Activated naive CD8-positive, alpha-beta T cell treated with anti-CD3 and anti-CD28 coated beads, Interleukin-2, amount 10 ng/mL, durations not matched to agents 7 days and 5 days (primary cell): ENCODE measurements at places on chromosomes 3 and 15. TPM values are rescaled to one million over a fixed set of nuclear protein-coding genes. Genes with fewer than 3 reads are reported as not detected.

GRCh38 chr3:179948740-179949139, 88.0 kb downstream of the PEX5L start:
- peaks cover 26% of the 10 kb centered on the region for H3K27me3 ChIP-seq
- DNase-seq: no peak
- H3K36me3 ChIP-seq: peaks cover 2% of the 10 kb centered on the region

Gene ULK3
- total RNA-seq: 59.9 TPM

Gene CLSTN2
- total RNA-seq: not detected

DNA sequence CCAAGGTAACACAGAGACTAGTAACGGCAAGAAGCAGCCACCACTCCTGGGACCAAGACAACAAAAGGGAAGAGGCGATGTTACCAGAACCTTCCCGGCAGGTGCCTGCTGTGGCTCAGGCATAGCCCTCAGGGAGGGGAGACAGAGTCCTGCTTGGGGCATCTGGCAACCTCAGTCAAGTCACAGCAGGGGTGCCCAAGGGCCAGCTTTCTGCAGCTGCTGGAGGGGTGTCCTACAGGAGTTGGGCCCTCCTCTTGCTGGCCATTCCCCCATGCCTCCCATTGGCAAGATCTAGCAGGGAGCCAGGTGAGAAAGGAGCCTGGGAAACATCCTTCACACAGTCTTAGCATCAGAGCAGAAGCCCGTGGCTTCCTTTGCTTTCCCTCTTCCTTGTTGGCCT, 197.3 kb upstream of the IL12A start:
- peaks cover 10% of the 10 kb centered on the region for H3K27me3 ChIP-seq
- DNase-seq: no peak
- no peaks in the 10 kb centered on the region for H3K4me1 ChIP-seq
- no peak overlapping the region for H3K4me3 ChIP-seq

DNA sequence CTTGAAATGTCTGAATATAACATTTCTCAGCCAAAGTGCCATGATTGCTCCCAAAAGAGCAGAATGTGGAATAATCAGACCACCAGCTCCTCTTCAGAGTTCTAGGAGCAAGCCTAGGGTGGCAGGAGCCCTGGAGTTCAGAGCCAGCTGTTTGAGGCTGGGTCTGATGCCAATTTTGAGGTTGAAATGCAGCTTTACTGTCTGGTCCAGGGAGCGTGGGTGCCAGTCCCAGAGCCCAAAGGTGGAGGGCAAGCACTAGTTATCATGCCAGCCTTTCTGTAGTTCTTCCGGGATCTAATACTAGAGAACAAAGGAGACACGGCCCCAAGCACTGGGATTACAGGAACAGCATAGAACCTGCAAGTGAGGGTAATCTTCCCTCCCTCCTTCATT, 69.3 kb downstream of the TNFAIP8L3 start:
- no peaks in the 10 kb centered on the region for H3K36me3 ChIP-seq
- no peak overlapping the region for H3K27ac ChIP-seq
- no peak overlapping the region for H3K4me3 ChIP-seq
- DNase-seq: no peak

Gene GOLGA8S
- total RNA-seq: 1.2 TPM

GRCh38 chr3:10329495-10330015, 8.6 kb upstream of the SEC13 start:
- peaks cover 23% of the 10 kb centered on the region for H3K4me1 ChIP-seq
